ENCODE measurements at places on chromosomes 5 and 9. TPM values are rescaled to one million over a fixed set of nuclear protein-coding genes. Genes with fewer than 3 reads are reported as not detected.

Gene SPOCK1
- 14.5 TPM for total RNA-seq

Gene OR1Q1
- not detected for total RNA-seq

Gene SPATA6L
- total RNA-seq, result 14.4 TPM

Gene LRRTM2
- total RNA-seq, result 1.0 TPM

Gene GGTA1
- 11.4 TPM for total RNA-seq

Gene CCDC69
- total RNA-seq, result 97.0 TPM

Gene PCDHGA9
- total RNA-seq, result 13.8 TPM

DNA sequence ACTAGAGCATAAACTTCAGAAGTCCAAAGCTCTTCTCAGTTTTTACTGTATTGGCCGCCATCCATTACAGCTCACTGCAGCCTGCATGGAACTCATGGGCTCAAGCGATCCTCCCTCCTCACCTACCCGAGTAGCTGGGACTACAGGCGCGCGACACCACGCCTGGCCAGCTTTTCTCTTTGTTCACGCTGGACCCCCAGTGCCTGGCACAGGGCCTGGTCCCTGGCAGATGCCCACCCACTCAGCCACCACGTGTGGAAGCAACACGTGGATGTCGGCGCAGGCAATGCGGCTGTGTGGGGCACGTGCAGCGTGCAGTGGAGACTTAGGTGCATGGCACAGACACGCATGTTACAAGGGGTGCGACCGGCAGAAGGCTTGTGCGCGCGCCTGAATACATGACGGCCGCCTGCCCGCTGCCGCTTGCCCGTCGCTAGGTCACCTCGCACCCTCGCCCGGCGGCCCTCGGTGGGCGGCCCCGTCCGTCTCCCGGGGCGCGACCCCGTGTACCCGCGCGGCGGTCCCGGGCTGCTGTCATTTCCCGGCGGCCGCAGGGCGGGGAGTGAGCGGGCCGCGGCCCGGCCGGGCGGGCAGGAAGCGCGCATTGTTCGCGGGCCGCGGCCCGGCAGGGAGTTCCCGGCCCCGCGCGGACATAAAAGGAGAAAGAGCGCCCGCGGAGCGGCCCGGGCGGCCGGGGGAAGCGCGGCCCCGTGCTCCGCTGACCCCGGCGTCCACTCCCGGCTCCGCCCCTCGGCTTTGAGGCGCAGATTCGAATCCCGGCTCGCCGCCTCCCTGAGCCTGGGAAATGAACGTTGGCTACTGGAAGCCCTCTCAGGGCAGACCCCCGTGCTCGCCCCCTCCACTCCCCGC is 24.1 kb upstream of the PTGS1 start:
- H3K4me1 ChIP-seq, result peaks cover 3% of the 10 kb centered on the region
- peak overlapping the region; percentile 46 for H3K4me3 ChIP-seq
- peak; percentile 22 for DNase-seq
- peak overlapping the region; percentile 77 for H3K27ac ChIP-seq
- no peaks in the 10 kb centered on the region for H3K27me3 ChIP-seq
- H3K36me3 ChIP-seq, result no peaks in the 10 kb centered on the region

DNA sequence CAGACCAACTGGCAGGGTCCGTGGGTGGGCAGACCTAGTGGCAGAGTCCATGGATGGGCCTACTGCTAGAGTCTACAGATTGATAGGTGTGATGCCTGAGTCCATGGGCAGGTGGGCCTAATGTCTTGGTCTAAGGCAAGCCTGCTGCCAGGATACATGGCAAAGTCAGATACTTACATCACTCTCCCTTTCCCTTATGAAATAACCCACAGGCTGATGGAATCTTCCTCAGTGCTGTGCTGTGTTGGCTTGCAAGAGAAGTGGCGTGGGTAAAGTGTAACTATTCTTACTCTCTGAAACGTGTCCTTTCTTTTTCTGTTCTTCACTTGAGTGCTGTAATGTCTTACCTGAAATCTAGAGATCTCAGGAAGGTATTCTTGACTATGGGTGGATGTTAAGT is 67.3 kb upstream of the ADRB2 start:
- no peaks in the 10 kb centered on the region for H3K36me3 ChIP-seq
- H3K27ac ChIP-seq, result no peak overlapping the region

GRCh38 chr5:144941-145340 is 46.4 kb upstream of the LRRC14B start:
- no peak for DNase-seq
- no peak overlapping the region for H3K27ac ChIP-seq
- no peaks in the 10 kb centered on the region for H3K4me1 ChIP-seq
- H3K4me3 ChIP-seq, result no peak overlapping the region

DNA sequence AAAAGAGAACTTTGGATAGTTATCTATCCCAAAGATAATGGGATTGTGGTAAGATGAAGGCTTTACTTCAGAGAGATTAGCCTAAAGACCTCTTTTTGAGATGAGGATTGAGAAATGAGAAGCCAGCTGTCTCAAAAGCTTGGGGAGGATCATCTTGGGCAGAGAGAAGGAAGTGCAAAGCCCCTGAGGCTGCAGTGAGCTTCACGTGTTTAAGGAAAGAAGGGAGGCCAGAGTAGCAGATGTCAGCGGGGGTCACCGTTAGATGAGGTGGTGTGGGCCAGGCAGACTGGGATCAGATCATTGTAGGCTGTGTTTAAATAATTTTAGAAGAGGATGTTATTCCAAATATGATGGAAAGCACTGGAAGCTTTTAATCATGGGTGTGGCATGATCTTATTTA is 270.1 kb downstream of the ARHGEF28 start:
- H3K36me3 ChIP-seq, result no peaks in the 10 kb centered on the region
- no peaks in the 10 kb centered on the region for H3K4me1 ChIP-seq
- H3K27ac ChIP-seq, result no peak overlapping the region
- H3K27me3 ChIP-seq, result no peaks in the 10 kb centered on the region
- no peak for DNase-seq

DNA sequence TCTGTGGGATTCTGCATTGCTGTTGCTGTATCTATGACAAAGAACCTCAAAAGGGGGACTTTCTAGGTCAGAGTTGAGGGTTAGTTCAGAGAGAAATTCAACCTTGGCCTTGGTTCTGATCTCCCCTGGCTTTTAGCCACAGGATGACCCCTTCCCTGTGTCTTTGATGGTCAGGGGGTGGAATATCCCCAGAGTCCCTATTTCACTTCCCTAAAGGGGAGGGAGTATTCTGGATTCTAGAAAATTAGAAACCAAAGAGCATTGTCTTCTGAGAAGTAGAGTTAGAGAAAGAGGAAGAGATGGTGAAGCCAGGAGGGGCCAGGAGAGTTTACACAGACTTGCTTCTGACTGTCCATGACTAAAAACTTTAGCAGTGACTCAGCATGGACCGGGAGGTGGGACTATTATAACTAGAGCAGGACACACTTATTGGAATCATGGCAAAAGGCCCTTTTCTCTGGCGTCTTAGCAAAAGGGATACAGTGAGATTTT is 56.2 kb upstream of the LPAR1 start:
- H3K36me3 ChIP-seq, result no peaks in the 10 kb centered on the region
- H3K4me3 ChIP-seq, result no peak overlapping the region
- no peaks in the 10 kb centered on the region for H3K4me1 ChIP-seq

DNA sequence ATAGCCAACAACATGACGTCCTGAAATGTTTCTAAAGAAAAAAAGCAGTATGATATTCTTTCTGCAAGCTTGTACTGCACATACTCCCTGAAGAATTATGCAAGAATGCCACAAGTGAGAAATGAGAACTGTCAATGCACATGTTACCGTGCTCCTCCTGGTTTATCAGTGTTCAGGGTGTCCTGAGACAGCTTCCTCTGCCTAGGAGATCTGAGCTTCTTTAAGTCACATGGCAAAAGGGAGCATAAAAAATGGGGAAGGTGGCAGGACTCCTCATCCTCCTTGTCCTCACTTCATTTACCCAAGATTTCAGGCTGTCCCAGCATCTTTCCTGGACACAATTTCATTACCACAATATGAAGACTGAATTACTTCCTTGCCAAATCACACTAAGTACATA is 238.2 kb downstream of the GLIS3 start:
- no peak overlapping the region for H3K4me3 ChIP-seq
- H3K27me3 ChIP-seq, result no peaks in the 10 kb centered on the region
- H3K36me3 ChIP-seq, result no peaks in the 10 kb centered on the region
- H3K4me1 ChIP-seq, result no peaks in the 10 kb centered on the region
- DNase-seq, result no peak

- no peaks in the 10 kb centered on the region for H3K36me3 ChIP-seq
- H3K27ac ChIP-seq, result no peak overlapping the region
- DNase-seq, result no peak
- no peaks in the 10 kb centered on the region for H3K4me1 ChIP-seq
These were observed 109.9 kb upstream of the NFIB start for GRCh38 chr9:14423815-14424261.

DNA sequence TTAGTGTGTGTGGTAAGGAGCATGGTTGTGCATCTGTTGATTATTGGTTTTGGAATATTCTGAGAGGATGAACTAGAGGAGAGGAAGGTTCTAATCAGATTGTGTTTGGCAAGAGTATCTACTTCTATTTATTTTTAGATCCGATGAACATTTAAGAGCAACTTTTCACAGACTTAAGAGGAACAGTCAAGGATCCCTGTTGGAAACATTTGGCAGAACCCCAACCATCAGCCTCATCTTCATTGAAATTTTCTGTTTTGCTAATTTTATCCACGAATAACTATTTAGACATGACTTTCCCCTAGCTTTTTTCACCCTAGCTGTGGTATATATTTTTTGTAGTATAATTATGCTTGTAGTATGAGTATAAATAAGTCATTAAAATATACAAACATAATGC is 868.5 kb downstream of the MAT2B start:
- H3K36me3 ChIP-seq, result no peaks in the 10 kb centered on the region
- no peaks in the 10 kb centered on the region for H3K27me3 ChIP-seq
- no peaks in the 10 kb centered on the region for H3K4me1 ChIP-seq
- DNase-seq, result no peak
- H3K4me3 ChIP-seq, result no peak overlapping the region
- no peak overlapping the region for H3K27ac ChIP-seq

DNA sequence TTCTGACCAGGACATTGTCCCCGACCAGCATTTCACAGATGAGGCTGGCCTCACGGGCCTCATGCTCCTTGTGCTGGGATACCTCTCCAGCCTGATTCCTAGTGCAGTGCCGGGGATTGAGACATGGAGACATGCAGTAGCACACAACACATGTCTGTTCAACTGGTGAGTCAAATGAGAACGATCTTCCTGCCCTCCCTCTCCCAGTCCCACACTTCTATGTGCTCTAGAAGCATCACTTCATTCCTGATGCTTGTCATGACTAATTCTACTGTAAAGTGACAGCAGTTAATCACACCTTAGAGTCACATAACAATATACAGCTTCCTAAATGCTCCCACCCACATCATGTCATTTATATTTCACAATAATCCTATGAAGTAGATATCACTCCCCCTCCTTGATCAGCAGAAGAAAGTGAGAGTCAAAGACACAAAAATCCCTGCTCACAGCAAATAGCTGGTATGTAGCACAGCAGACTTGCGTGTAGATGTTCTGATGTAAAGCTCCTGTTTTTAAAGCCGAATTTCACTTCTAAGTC is 101.8 kb downstream of the CCDC192 start:
- peaks cover 7% of the 10 kb centered on the region for H3K4me1 ChIP-seq
- no peak for DNase-seq
- H3K36me3 ChIP-seq, result no peaks in the 10 kb centered on the region

DNA sequence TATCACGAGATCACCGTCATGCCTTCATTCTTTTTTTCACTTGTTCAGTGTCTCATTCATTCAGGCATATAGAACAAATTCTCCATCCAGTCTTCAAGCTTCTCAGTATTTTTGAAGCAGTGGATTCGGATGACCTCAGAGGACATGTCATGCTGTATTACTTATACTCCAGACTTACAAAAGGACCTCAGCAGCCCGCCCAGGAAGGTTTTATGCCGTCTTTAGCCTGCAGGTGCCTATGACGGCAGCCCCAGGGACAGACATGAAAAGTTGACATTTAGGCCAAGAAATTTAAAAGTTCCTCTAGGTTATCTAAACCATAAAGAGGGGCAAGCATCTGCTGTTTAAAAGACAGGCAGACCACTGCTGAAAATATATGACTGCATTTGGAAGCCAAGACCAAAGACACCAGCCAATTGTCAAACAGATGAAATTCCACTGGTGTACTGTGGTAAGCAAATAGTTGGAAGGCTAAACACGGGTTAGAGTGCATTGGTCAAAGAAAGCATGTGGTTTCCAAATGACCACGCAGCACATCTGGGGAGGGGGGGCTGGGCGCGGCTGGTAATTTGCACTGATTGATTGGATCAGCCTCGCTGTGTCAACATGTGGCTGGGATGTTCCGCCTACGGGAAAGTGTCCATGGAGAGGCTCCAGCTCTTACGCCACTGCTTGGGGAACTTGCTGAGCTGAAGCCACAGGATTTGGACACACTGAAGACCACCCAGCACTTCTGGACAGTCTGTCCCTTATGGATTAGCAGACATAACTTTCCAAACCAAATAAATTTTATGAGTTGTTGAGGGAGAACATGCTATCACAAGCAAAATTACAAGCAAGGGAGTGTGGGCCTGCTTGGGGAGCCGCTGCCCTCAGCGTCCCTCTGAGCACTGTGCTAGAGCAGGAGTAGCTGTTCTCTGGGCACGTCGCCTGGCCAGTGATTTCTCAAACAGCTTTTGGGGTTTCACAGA is 173.6 kb downstream of the FANCC start:
- no peaks in the 10 kb centered on the region for H3K27me3 ChIP-seq
- peak; percentile 64 for DNase-seq
- H3K27ac ChIP-seq, result no peak overlapping the region
- H3K4me3 ChIP-seq, result no peak overlapping the region
- H3K36me3 ChIP-seq, result no peaks in the 10 kb centered on the region
